HCEC 1CT (cell line): ENCODE measurements at places on chromosomes 12 and 14.

DNA sequence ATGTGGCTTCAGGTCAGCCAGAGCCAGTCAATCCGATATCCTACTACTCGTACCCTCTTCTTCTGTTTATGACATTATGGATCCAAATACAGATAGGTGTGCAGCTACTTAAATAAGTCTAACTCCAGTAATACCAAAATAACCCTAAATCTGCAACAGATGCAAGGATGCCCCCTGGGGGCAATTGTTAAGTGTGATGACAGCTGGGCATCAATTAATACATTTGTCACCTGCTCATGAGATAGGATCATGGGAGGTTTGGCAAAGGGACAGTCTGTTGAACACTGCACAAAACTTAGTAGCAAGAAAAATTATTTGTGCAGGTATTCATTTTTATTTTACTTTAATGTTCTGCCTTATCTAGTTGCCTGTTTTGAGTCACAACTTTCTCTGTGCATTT, 83.2 kb downstream of the SLC38A6 start:
- no peak for DNase-seq

GRCh38 chr12:74412606-74413230, 124.9 kb upstream of the ATXN7L3B start:
- DNase-seq: no peak

DNA sequence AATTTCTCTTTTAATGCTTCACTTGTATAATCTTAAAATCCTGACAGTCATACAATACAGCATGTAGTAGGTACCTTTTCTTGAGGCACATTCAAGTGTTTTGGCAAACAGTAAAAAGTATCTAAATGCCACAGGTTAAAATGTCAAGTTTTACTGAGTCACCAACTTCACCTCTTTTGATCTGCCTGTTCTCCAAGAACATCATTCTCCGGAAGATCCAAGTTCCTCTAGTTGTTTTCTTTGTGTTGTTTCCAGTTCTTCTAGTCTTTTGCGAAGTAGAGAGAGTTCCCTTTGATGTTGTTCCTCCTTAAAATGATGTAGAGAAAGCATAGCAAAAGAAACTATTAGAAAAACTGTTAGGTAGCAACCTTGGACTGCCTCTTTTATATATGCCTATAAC, 151.1 kb downstream of the CEP83 start:
- DNase-seq: no peak

DNA sequence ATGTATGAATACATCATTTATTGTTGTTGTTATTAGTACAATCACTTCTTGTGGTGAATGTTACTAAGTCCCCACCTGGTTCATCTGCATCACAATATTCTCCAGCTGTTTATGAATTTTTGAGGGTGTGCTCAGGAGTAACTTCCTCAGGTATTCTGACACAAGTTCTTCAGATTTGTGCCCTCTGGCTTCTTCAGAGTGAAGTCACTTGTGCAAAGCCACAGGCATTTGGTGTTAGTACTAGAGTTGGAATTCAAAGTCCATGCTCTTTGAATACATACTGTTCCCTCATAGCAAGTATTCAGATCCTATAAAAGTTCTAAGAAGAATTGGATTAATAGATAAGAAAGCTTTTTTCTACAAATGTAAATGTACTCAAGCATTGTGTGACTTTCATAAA, 150.3 kb upstream of the AVPR1A start:
- DNase-seq: no peak

DNA sequence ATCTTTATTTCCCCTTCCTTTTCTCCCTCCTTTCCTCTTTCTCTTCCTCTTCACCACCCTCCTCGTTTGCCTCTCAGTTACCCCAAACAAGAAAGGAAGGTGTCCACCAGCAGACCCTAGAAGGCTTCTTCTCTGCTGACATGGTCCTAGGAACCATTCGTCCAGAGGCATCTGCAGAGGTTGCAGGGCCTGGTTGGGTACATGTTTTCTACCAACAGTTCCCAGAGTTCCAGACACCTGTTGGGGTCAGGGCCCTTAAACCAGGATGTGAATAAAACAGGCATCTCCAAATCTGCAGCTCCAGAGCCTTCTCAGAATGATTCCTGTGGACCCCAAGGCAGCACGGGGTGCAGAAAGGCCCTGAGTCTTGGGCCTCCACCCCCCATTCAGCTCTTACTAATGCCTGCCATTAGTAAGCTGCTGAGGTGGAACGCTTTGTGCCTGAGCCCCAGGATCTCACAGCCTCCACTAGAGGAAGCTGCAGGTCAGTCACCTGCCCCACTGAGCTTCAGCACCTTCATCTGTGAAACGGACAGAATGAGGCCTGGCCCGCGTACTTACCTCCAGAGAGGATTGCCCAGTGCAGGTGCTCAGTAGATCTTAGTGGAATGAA, 130.4 kb downstream of the DICER1 start:
- no peak for DNase-seq

DNA sequence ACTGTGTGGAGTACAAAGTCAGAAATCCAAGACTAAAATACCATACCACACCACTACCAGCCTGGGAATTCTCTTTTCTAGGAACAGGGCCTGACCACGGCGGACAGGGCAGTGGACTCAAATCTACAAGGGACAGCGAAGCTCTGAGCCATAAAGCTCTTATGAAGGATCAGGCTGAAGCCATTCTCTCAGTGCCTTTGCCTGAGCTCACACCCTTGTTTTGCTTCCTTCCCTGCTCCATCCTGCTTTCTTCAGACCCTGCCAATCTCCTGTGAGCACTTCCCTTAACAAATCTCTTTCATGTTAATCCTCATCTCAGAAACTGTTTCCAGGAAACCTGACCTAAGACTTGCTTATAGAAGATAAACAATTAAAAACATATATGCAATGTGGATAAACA, 398.5 kb downstream of the MDGA2 start:
- DNase-seq: no peak

DNA sequence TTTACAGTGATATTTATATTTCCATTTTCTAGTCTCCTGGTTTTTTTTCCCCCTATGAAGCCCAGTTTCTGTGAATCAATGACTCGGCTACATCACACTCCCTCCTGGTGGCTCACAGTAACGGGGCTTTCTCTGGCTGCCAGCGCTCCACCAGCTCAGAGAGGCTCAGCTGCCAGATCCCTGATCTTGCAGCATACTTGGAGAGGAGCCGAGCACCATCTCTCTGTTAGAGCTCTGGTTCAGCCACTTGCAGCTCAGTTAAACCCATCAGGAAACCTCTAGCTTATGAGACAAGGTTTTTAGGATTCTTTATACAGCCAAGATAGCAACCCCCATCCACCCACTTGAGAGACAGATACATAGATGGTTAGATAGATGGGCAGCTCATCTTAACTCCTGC, 74.6 kb downstream of the CIT start:
- no peak for DNase-seq

GRCh38 chr12:25436206-25437030, 116.7 kb downstream of the LMNTD1 start:
- peak; percentile 69 for DNase-seq

DNA sequence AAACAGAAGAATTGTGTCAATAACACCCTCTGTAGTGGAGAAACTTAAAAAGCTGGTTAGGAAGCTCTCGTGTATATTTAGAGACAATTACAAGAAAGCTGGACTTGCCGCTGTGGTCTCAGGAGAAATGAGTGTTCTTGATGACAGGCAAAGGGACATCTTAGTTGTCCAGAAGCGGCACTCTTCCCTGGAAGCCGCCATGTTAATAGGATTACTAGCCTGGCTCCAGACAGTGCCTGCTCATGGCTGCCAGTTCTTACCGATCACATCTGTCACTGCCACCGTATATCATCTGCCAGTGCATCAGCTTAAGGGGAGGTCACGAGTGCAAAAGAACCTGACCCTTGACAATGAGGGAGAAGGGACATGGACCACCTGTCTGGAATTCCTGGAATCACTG, 48.9 kb downstream of the C14orf132 start:
- no peak for DNase-seq

GRCh38 chr12:77152623-77153193, 87.3 kb upstream of the E2F7 start:
- peak; percentile 59 for DNase-seq

GRCh38 chr14:65387628-65388027, 24.9 kb upstream of the FUT8 start:
- DNase-seq: no peak

- no peak for DNase-seq
Observed at GRCh38 chr12:88334271-88334670, 192.2 kb downstream of the TMTC3 start.

- DNase-seq: peak; percentile 45
Observed at GRCh38 chr14:23910101-23910875, 43.3 kb upstream of the DHRS4 start.

GRCh38 chr14:69101331-69101826, 51.5 kb downstream of the DCAF5 start:
- DNase-seq: peak; percentile 87

GRCh38 chr14:60636879-60637478, 12.3 kb downstream of the SIX1 start:
- DNase-seq: no peak

- DNase-seq: peak; percentile 45
Observed at GRCh38 chr14:32382704-32383103, 53.6 kb downstream of the AKAP6 start.

GRCh38 chr12:105170139-105170538, 62.6 kb downstream of the WASHC4 start:
- DNase-seq: no peak

- no peak for DNase-seq
Observed at GRCh38 chr14:77931441-77931840, 131.5 kb downstream of the ADCK1 start.
